H7 (cell line): ENCODE measurements at places on chromosomes 6 and 20. TPM values are rescaled to one million over a fixed set of nuclear protein-coding genes. Genes with fewer than 3 reads are reported as not detected.

GRCh38 chr20:41065716-41066115 lies 37.1 kb downstream of the TOP1 start:
- no peak for DNase-seq

GRCh38 chr6:134249759-134250602 lies 67.9 kb downstream of the SGK1 start:
- DNase-seq = no peak

DNA sequence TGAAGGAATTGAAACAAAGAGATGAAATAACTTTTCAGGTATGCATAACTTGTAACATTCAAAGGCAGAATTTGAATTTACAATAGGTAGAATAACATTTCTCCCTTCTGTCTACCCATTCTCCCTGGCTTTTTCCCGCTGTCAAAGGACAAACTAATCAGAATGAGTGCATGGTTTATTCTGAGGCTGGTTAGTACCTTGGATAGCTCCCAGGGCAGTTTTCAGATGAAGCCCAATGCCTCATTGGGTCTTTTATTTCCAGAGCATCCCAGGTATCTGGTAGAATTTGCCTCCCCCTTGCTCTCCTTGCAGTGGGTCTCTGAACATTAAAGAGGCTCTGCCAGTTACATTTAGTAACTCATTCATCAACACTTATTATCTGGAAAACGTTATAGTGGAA lies 665.5 kb downstream of the BCKDHB start:
- DNase-seq = peak; percentile 11

CST3 gene
- 68.5 and 104 TPM in 2 replicates for total RNA-seq

GMEB2 gene
- 17.0 and 21.4 TPM in 2 replicates for total RNA-seq

PLEKHG1 gene
- 0.44 and 0.45 TPM in 2 replicates for total RNA-seq

DNA sequence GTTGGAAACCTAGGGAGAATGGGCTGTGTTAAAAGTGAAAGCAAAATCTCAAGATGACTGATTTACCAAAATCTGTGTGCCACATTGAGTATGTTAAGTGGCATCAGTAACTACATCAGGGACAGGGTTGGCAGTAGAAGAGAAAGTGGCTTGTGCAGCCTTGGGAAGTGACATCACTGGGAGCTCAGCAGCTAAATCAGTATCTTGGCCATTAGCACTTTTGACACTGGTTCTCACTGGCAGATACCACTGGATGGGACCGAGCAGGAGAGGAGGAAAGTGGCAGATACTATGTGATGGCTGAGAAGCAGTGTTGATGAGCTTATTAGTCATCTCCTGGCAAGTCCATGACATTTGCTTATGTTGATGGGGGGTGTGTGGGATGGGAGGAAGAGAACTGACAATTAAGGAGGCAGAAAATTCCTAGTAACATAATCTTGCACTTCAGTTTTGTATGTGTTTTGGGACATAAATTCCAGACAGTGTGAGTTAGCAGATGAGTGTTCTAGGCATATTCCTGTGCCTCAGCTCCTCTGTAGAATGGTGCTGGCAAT lies 322.2 kb downstream of the SOX4 start:
- no peak for DNase-seq

GNAS-AS1 gene
- 0.24 and 0.26 TPM in 2 replicates for total RNA-seq

GRCh38 chr6:31851485-31851832 lies 11.2 kb downstream of the NEU1 start:
- DNase-seq = no peak

- peak; percentile 38 for DNase-seq
Observed at GRCh38 chr20:57714409-57715267, 4.8 kb upstream of the PMEPA1 start.

GRCh38 chr6:42777126-42777822 lies 4.6 kb upstream of the BICRAL start:
- no peak for DNase-seq

RNF144B gene
- 1.4 and 1.7 TPM in 2 replicates for total RNA-seq

DNA sequence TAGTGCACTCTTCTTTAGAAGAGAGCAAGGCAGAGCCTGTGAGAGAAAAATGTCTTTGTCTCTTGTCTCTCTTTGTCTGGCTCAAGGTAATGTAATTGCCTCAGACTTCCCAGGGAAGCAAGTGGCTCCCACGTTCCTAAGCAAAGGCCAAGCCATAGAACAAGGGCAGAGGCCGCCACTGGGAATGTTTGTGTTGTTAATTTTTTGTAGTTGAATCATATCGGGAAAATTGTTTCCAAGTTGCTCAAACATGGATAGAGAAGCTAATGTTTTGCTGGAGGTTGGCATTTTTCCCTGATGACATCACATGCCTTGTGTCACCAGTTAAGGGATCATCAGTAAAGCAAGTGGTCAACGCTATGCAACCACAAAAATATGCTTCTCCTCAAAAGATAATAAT lies 211.5 kb upstream of the FOXA2 start:
- no peak for DNase-seq

RBPJL gene
- total RNA-seq = not detected in 2 replicates

ZNF391 gene
- 3.1 and 5.1 TPM in 2 replicates for total RNA-seq

TEAD3 gene
- total RNA-seq = 17.6 and 18.0 TPM in 2 replicates

DNA sequence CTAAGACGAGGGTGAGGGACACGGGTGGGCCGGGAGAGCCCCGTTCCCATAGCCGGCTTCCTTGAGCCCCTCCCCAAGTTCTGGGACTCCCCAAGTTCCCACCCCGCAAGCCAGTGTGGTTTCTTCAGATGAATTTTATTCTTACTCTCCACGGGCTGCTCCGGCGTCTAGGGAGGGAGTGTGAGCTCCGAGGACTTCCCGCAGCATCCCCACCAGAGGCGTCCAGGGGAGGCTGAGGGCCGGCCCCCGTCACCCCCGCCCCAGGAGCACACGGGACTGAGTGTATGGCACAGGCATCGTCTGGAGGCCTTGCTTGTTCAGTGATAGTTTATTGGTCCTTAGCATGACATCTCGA lies 10.0 kb upstream of the SLC4A11 start:
- peak; percentile 74 for DNase-seq

DNA sequence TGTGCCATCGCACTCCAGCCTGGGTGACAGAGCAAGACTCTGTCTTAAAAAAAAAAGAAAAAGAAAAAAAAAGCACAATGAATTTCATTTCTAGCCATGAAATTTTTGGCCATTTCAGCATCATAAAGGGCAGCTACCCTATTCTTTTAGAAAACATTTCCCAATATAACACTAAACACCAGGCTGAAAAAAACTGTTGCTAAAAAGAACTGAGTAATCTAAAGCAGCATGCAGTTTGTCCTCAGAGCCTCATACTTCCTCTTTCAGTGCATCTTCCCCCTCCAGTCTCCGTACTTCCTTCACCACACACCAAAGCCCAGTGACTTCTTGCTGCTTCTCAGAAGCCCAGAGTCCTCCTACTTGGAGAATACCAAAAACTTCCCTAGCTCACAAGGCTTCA lies 5.6 kb upstream of the IFNGR1 start:
- DNase-seq = no peak

GRCh38 chr6:52284131-52284459 lies 447 bp downstream of the MCM3 start:
- peak; percentile 72 for DNase-seq

KIF6 gene
- total RNA-seq = 0.80 and 1.1 TPM in 2 replicates

GRCh38 chr6:35385457-35386202 lies 43.3 kb downstream of the PPARD start:
- no peak for DNase-seq

MCHR2 gene
- not detected in 2 replicates for total RNA-seq

GRCh38 chr6:13071550-13072345 lies 256.6 kb downstream of the TBC1D7 start:
- DNase-seq = no peak

CENPW gene
- total RNA-seq = 19.6 and 20.0 TPM in 2 replicates

DNA sequence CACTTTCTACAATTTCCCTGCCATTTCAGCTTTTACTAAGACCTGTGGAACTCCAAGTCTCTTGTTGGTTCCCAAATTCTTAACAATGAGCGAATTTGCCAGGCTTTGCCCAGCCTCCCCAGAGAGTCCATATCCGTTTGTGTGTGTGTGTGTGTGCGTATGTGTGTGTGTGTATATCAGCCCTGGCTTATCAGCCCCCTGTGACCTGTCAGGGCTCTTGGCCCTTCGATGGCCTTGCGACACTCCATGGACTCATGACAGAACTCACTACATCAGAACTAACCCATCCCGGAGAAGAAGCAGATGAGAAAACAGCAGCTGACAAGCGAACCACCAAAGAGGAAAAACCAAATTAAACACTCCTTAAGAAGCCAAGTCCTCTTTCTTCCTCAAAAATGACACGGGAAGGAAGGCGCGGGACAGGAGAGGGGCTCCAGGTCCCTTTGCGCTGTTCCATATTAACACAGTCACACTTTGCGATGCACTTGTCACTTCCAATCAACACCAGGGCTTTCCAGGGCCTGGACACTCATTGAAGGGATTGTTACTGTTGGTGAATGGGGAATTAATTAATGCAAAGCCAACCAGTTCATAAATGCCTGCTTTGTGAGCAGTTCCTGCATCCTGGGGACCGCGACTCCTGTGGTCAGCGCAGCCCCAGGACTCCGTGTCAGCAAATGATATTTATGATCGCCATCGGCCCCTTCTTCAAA lies 524.0 kb downstream of the CD83 start:
- no peak for DNase-seq

- DNase-seq = no peak
Observed at GRCh38 chr6:34872332-34872731, 15.5 kb downstream of the TAF11 start.
